ENCODE measurements at places on chromosomes 4 and X.

- DNase-seq: no peak
Observed at GRCh38 chr4:78975865-78976264, 36.6 kb upstream of the PAQR3 start.

- no peak for DNase-seq
Observed at GRCh38 chr4:28317221-28317620, 1456.6 kb downstream of the STIM2 start.

DNA sequence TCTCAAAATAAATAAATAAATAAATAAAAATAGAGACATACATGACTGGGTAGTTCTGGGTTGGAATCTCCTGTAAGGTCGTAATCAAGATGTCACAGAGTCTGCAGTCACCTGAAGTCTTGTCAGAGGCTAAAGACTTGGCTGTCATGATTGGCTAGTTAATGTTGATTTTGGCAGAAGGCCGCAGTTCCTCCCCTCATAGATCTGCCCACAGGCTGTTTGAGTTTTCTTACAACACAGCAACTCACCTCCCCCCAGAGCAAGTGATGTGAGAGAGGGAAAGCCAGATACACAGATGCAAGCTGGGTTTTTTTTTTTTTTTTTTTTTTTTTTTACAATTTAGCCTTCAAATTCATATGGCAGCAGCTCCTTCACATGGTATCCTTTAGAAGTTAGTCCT lies 36.4 kb upstream of the BMPR1B start:
- no peak for DNase-seq

GRCh38 chr4:74578329-74578728 lies 133.4 kb downstream of the AREG start:
- DNase-seq: no peak

DNA sequence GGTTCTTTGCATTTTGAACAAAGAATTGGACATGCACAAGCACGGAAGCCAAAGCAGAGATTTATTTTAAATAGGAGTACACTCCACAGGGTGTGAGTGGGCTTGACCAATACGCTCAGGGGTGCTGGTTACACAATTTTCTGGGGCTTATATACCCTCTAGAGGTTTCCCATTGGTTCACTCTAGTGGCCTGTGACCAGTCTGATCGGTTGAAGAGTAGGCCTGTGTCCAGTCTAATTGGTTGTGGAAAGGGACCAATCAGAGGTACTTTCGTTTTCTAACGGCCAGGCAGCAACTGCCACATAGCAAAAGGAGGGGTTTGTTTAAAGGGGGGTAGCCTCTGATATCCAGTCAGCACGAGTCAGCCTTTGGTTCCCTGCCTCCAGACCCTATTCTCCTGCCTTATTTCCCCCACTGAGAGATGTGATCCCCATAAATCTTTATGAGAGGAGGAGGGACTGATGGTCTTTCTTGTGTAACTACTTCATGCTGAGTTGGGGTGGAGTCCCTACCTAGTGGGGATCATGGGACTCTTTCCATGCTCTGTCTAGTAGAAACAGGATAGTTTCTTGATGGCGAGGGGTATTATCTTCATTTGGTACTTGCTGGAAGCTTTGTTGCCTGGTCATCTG lies 11.3 kb upstream of the AREG start:
- DNase-seq: no peak
